Stimulated activated CD4-positive, alpha-beta T cell treated with anti-CD3 and anti-CD28 coated beads, Interleukin-1b, Interleukin-23, amount 100 ng/mL, for 48 hours (primary cell): ENCODE measurements at places on chromosomes 6 and 20.

GRCh38 chr6:122476131-122476530 is 4.5 kb upstream of the SERINC1 start:
- no peak for DNase-seq

- DNase-seq = no peak
Measured at GRCh38 chr6:1613688-1614447, 4.2 kb downstream of the FOXC1 start.

- DNase-seq = no peak
Measured at GRCh38 chr6:35166520-35166919, 25.4 kb upstream of the TCP11 start.

DNA sequence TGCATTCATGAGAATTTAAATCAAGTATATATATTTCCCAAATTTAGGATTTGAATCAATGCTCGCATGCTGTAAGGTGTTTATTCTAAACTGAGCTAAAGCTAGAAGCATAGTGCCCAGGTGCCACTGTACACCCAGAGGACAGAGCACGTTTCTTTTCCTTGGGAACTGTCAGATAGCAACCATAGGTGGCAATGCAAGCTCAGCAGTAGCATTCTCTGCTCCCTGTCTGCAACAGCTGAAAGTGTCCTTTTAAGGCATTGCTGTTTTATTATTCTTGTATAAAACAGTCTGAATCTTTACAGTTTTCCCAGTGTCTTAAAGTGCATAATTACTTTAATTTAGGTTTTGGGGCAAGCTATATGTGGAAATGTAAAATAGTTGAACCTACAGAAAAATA is 443.4 kb upstream of the MMS22L start:
- DNase-seq = no peak

DNA sequence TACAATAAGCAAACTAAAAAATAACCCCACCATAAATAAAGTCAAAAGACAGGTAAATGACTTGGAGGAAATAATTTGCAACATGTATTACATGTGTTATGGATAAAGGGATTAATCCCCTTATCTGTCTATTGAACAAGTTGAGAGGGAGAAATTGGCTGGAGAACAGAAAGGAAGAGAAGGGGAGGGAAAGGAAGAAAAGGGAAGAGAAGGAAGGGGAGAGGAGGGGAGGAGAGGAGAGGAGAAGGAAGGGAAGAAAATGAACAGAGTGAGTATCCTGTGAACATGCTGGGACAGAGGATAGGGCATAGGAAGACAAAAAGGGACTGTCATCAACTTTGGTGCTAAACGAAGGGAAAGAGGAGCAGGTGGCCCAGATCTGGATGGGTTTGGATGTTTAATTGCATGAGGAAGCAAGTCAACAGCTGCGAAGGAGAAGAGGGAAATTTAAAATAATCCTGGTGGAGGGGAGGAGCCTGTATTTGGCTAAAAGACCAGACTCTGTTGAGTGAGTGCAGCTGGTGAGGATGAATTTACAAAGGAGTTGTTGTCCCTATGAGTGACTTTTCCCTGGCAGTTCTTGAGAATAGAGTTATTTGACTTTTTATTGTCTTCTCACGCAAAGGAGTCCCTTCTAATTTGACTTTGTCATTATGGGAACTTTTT is 14.2 kb upstream of the SHLD1 start:
- no peak for DNase-seq

DNA sequence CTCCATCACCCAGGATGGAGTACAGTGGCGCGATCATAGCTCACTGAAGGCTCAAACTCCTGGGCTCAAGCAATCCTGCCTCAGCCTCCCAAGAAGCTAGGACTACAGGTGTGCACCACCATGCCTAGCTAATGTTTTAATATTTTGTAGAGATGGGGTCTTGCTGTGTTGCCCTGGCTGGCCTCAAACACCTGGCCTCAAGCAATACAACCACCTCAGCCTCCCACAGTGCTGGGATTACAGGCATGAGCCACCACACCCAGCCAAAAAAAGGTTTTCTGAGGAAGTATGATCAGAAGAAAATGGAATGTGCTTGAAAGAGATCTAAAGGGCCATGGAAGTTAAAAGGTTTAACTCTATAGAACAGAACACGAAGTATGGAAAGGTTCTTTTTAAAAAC is 8.7 kb downstream of the RBBP9 start:
- no peak for DNase-seq

GRCh38 chr20:54199283-54199682 is 8.6 kb upstream of the PFDN4 start:
- DNase-seq = no peak

GRCh38 chr6:131029626-131030297 is 33.3 kb downstream of the EPB41L2 start:
- DNase-seq = no peak

DNA sequence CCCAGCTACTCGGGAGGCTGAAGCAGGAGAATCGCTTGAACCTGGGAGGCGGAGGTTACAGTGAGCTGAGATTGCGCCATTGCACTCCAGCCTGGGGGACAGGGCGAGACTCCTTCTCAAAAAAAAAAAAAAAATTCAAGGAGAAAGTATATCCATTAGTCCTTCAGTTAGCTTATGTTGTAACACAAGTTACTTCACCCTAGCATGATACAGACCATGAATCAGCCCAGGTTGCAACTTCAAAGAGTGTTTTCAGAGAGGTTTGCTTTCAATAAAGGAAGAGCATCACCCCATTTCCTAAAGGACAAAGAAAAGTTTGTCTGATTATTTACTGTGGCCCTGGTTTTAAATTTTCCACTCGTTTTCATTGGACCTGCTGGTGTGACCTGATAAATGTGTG is 73.0 kb downstream of the SERAC1 start:
- DNase-seq = no peak

DNA sequence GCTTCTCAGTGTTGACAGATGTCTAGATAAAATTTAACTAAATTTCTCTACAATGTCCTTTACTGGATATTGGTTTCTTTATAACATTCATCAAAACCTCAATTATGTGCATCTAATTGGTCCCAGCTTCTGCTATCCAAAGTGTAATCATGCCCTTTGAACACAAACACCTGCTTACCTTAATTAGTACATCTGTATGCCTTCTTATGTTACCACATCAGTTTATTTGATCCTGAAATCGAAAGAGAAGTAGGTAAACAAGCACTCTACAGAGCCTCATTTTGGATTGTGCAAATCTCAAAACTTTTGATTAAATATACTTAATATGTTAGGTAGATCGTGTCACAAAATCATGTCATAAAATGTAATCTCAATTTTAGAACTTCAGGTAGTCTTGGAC is 36.5 kb downstream of the TAB2 start:
- no peak for DNase-seq

- no peak for DNase-seq
Measured at GRCh38 chr20:34312024-34312460, 8.9 kb upstream of the AHCY start.

DNA sequence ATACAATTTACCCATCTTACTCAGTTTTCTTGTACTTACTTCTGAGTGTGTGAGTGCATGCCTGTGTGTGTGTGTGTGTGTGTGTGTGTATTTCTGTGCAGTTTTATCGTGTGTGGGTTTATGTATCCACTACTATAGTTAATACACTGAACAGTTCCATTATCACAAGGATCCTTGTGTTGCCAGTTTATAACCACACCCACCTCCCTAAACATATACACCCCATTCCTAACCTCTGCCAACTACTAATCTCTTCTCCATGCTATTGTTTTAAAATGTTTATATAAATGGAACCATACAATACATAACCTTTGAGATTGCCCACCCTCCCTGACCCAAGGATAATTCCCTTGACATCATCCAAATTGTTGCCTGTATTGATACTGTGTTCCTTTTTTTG is 18.7 kb downstream of the POFUT1 start:
- no peak for DNase-seq

- DNase-seq = no peak
Measured at GRCh38 chr6:149473080-149474052, 11.4 kb downstream of the ZC3H12D start.
